Tibial nerve (tissue), 4 donors: ENCODE measurements at places on chromosomes 13 and 19. TPM values are rescaled to one million over a fixed set of nuclear protein-coding genes. Genes with fewer than 3 reads are reported as not detected.
A peak's percentile ranks its signal among the peaks of the same experiment; 100 is the strongest.

HIF3A gene
- total RNA-seq, result 235 TPM

ZNF610 gene
- 3.7 TPM for total RNA-seq

ZNF585A gene
- total RNA-seq, result 5.7 TPM

FCAR gene
- total RNA-seq, result 2.1 TPM

KLK15 gene
- not detected for total RNA-seq

ZNF723 gene
- total RNA-seq, result not detected

FGF9 gene
- 1.0 TPM for total RNA-seq

TNFRSF19 gene
- 10.7 TPM for total RNA-seq

LHB gene
- not detected for total RNA-seq

MISP3 gene
- 7.4 TPM for total RNA-seq

SLC25A42 gene
- 16.1 TPM for total RNA-seq

DNA sequence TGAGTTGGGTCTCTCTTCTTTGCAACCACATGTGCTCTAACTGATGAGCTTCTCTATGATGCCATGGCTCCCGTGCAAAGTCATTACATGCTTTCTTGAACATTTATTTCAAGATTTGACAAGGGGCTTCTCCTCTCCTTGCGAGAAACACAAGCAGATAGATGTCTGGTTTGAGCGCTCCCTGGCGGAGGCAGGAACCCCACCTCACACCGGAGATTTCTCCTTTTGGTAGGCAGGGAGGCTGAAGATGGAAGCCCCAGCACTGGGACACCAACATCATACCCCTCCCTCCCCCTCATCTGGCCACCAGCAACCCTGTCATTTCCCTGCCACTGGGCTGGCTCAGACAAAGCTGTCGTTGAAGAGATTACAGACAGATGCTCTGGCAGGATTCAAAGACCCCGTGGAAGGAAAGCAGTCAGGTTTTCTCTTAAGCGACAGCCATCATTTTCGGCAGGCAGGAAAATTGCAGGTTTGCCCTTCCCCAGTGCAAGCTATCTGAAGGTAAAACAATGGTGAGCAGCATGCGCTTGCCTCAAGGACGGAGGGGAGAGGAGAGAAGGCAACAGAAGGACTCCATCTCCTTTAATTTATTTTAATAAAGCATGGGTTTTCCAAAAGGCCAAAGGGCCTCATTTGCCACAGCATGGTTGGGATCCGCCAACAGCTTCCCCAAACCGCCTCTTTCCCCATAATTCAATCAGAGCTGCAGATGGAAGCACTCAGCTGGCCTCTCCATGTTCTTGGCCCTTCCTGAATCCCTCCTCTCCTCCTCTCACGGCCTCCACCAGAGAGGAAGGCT is 344.1 kb upstream of the TSHZ3 start:
- no peak for DNase-seq

DNA sequence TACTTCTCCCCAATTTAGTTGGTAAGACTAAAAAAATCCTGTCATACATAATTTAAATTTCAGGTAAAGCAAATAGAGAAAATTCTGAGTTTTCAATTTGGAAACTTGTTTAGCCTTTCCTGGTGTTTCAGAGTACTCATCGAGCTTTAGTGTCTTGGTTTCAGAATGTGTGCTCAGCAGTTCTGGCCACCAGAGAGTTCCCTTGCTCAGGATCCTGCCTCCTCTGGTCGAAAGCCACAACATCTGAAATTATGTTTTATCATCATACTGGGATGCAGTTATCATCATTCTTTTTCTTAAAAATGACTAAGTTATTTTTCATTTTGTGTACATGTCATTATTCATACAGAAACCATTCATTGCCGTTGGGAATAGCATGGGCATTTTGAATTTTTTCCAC is 263.2 kb upstream of the SPRY2 start:
- peak; percentile 20 for DNase-seq

GRCh38 chr19:32330213-32330857 is 15.1 kb upstream of the ZNF507 start:
- DNase-seq, result no peak

DNA sequence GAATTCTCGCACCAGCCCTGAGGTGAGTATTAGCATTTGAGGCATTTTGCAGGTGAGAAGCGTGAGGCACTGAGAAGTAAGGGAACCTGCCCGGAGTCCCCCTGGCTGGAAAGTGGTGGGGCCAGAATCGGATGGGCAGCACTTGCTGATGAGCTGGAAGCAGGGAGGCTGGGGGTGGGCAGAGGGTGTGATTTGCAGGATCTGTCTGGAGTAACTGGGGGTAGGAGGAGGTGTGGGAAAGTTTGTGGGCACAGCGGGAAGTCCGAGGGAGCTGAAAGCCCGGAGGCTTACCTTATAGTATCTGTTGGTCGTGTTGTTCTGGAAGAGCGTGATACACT is 20.1 kb downstream of the PRKD2 start:
- DNase-seq, result no peak

DNA sequence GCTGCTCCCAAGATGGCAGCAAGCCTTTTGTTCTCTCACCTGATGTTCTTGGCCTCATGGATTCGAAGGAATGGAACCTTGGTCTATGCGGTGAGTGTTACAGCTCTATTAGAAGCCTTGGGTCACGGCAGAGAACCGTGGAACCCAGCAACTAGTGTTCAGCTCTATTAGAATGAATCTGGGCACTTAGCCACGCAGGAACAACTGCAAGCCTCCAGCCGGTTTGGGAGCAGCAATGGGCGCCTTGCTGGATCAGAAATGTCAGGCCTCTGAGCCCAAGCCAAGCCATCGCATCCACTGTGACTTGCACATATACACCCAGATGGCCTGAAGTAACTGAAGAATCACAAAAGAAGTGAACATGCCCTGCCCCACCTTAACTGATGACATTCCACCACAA is 1100.7 kb upstream of the PRR20A start:
- no peak for DNase-seq

- no peak for DNase-seq
Observed at GRCh38 chr13:32737679-32738078, 151.4 kb downstream of the PDS5B start.

DNA sequence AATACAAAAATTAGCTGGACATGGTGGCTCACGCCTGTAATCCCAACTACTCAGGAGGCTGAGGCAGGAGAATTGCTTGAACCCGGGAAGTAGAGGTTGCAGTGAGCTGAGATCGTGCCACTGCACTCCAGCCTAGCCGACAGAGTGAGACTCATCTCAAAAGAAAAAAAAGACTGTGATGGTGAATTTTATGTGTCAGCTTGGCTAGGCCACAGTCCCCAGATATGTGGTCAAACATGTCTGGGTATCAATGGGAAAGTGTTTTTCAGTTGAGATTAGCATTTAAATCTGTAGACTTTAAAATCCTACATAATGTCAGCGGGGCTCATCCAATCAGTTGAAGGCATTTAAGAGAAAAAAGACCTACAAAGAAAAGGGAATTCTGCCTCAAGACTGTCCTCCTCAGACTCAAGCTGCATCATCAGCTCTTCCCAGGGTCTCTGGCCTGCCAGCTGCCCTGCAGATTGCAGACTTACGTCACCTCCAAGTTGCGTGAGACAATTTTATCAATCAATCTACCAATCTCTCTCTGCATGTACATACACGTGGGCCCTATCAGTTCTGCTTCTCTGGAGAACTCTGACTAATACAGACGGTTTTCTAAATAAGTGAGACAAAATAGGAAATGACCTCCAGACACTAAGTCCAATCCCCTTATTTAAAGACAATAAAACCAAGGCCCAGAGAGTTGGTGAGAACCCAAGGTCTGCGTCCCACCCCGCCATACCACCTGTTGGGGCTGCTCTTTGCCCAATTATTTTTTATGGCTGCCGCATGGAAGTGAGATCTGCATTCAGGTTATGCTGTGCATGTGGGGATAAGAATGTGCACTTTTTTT is 99.2 kb downstream of the ABCC4 start:
- no peak for DNase-seq

GRCh38 chr19:16213076-16213475 is 15.4 kb downstream of the AP1M1 start:
- DNase-seq, result no peak

DNA sequence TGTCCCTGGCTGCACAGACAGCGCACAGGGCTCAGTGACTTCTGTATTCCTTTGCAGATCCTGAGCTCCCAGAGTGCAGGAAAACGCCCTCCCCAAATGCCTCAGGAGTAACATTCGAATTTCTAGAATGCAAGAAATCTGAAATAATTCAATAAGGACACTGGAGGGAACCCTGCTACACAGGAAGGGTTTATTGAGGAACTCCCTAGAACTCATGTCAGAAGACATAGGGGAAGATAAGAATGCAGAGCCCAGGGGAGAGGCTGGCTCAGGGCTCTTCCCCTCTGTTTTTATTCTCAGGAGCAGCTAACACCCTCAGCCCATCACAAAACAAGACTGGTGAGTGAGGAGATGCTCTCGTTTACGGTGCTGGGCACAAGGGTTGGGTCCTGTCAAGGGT is 6.8 kb downstream of the LILRA1 start:
- DNase-seq, result no peak

GRCh38 chr13:50629966-50630365 is 213.5 kb downstream of the DLEU7 start:
- DNase-seq, result no peak

DNA sequence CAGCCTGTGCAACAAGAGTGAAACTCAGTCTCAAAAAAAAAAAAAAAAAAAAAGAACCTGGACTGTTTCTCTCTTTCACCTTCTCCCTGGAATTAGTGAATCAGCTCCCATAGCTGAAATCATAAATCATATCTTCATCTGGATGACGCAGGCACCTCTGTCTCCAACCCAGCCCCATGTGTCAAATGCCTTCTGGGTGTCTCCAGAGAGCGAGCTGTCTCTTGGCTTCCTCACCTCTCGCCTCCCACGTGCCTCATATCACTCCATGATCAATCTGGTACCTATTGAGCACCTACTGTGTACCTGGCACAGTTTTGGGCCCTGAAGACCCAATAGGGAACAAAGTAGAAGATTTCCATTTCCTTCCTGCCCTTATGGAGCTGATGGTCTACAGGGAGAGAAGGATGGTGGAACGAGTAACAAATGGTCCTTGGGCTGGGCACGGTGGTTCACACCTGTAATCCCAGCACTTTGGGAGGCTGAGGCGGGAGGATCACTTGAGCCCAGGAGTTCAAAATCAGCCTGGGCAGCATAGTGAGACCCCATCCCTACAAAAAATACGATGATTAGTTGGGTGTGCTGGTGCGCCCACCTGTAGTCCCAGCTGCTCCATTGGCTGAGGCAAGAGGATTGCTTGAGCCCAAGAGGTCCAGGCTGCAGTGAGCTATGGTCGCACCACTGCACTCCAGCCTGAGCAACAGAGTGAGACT is 2.5 kb downstream of the HSD11B1L start:
- no peak for DNase-seq

DNA sequence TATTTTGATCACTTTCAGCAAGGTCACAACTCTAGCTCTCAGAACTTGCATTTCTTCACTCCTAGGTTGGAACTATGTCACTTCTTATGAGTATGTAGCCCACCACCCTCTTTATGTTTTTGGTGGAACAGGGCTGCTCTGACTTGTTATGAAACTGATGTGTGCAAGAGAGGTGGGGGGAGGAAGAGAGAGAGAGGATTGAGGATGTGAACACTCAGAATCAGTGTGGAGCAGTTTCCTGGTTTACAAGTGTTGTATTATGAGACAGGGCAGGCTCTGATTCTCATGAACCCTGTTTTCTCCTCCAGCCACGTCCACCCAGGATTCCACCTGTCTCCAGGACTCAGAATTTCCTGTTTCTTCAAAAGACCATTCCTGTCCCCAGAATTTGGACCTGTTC is 16.1 kb downstream of the ZNF317 start:
- DNase-seq, result no peak

GRCh38 chr13:36382030-36382429 is 35.8 kb upstream of the SPART start:
- no peak for DNase-seq

GRCh38 chr13:79386125-79386826 is 19.8 kb downstream of the RBM26 start:
- DNase-seq, result no peak

GRCh38 chr19:13744174-13744573 is 20.1 kb upstream of the MRI1 start:
- DNase-seq, result no peak
